ENCODE measurements at places on chromosomes 1 and 21.
A peak's percentile ranks its signal among the peaks of the same experiment; 100 is the strongest.

DNA sequence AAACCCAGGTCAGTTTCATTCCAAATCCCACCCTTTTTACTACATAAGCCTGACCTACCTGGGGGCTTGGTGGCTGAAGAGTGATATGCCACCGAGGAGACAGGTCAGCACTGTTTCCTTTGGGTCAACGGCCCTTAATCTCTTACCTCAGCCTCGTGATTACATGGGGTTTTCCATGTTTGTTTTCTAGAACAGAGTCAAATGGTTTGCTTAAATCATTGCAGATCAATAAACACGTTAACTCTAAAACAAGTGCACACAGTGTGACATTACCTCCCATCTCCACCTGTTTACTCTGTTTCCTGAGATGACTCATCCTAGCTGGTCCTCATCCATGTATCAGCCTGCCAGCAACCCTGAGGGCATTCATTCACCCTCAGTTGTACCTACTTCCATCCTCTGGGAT is 40.8 kb upstream of the TP53BP2 start:
- no peak for DNase-seq

GRCh38 chr1:180130651-180131050 is 24.0 kb upstream of the QSOX1 start:
- DNase-seq, result no peak

DNA sequence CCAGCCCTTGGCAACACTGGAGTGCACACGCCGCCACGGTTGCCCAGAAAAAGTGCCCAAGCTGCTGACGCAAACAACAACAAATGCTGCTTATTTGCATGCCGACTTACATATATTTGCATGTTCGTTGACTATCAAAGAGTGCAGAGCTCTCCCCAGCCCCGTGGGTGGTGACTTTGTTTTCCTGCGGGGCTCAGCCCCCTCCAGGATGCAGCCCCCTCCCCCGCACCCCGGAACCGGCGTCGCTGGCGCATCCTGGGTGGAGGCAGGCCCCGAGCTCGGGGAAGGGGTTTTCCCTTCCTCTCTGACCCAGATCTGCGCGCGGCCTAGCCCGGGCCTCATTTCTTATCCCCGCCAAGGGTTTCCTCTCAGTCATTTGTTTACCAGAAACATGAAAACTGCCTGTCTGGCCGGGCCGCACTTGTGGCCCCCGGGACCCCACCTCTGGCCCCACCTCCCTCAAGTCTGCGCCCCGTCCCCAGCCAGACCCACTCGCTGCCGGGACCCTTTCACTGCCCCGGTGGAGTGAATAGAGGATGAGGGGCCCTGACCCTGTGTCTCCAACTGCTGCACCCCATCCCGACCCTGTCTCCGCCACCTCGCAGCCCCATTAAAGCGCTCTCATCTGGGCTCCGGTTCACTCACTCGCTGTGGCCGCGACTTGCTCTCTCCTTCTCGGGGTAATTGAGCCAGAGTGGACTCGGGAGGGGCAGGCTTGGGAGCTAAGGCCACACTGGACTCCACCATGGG is 5.5 kb downstream of the TNFRSF25 start:
- peak; percentile 74 for DNase-seq

GRCh38 chr1:229710746-229711145 is 84.7 kb downstream of the URB2 start:
- no peak for DNase-seq

- no peak for DNase-seq
Observed at GRCh38 chr1:167999877-168000276, 63.0 kb upstream of the MPC2 start.

GRCh38 chr1:2127187-2128145 is 67.1 kb downstream of the FAAP20 start:
- no peak for DNase-seq

DNA sequence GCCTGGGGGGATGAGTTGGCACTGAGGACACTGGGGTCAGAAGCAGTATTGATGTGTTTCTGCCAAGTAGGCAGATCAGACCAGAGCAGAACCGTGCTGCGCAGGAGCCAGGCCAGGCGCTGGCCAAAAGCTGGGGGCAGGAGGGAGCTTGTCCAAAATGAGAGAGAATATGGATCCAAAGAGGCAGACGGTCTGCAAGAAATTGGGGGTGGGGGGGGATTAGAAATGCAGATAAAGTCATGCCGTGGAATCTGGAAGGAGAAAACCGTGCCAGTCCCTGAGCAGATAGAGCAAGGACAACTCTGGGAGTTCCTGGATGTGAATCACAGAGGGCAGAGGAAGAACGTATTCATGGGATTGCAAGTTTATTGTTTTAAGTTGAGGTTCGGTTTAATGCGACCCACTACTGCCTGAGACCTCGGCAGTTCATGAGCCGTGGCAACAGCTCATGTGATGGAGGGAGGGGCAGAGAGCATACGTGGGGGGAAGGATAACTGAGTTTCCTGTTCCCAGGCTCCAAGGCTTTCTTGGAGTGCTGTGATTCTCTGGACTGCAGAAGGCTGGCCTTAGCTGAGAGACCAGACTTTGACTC is 224.0 kb downstream of the FGGY start:
- DNase-seq, result no peak

- DNase-seq, result no peak
Observed at GRCh38 chr1:96488777-96489176, 232.8 kb upstream of the PTBP2 start.

Data from activated CD8-positive, alpha-beta memory T cell treated with anti-CD3 and anti-CD28 coated beads for 1 hour (primary cell).